Activated CD4-positive, alpha-beta T cell treated with anti-CD3 and anti-CD28 coated beads, Interleukin-2, Interleukin-6, amounts not matched to agents 100 ng/mL and 50 ng/mL, durations not matched to agents 16 hours and 8 hours (primary cell): ENCODE measurements at places on chromosomes 6 and 20.

GRCh38 chr6:21873562-21873961 is 280.0 kb downstream of the SOX4 start:
- no peak for DNase-seq

GRCh38 chr20:9228774-9229450 is 160.0 kb downstream of the PLCB4 start:
- DNase-seq = no peak

DNA sequence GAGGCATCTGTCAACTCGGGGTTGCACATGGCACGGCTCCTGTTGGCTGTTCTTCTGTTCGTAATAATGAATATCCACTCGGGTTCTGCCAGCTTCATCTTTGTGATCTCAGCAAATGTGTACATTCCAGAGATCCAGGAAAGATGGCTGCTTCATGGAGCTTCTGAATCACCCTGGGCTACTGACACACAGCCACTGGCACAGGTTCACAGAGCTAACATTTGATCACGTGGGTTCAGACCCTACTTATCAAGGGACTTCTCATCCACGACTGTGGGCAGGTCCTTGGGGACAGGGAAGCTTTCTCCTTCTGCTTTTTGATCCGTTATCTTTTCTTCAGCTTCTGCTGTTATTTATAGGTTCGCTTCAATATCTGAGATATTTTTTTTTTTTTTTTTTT is 18.1 kb downstream of the PPP1R3G start:
- no peak for DNase-seq

DNA sequence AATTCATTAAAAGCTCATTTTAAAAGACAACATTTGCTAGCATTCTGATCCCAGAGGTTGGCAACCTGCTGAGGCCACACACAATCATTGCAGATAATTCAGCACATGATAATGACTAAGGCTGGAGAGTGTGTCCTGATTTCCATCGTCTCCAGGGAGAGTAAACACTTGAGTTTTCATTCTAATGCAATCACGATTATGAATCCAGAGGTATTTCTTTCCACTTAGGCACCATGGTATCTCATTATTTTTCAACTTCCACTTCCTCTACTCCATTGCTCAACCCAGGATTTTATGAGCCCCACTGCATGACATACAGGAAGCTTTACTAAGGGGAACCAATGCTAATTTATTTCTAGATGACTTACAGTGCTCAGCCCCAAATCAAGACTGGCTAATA is 273.8 kb upstream of the AGPAT4 start:
- DNase-seq = no peak

DNA sequence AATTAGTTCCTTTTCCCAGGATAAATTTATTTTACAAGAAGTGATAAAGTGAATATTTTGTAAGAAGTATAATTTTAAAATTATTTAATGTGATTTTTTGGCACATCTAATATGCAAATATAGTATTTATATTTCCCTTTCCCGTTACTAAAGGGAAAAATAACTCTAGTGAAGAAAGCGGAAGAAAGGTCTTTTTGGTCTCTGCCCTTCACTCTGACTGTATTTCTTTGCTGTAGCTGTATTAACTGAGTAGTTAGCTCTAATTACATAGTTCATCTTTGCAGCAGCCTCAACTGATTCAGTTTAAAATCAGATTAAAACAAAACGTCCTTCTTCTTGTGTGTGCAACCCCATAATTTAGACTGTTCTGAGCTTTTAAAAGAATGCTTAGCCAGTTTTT is 57.4 kb upstream of the RNF144B start:
- DNase-seq = no peak

- no peak for DNase-seq
Observed at GRCh38 chr6:139940741-139941729, 566.6 kb upstream of the CITED2 start.

DNA sequence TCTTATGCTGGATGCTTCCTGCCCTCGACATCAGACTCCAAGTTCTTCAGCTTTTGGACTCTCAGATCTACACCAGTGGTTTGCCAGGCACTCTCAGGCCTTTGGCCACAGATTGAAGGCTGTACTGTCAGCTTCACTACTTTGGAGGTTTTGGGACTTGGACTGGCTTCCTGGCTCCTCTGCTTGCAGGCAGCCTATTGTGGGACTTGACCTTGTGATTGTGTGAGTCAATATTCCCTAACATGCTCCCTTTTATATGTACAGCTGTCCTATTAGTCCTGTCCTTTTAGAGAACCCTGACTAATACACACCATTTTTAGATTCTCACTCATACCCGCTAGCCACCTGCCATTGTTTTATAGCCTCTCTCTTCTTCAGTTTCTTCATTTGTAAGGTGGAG is 382.1 kb upstream of the TSHZ2 start:
- DNase-seq = no peak

DNA sequence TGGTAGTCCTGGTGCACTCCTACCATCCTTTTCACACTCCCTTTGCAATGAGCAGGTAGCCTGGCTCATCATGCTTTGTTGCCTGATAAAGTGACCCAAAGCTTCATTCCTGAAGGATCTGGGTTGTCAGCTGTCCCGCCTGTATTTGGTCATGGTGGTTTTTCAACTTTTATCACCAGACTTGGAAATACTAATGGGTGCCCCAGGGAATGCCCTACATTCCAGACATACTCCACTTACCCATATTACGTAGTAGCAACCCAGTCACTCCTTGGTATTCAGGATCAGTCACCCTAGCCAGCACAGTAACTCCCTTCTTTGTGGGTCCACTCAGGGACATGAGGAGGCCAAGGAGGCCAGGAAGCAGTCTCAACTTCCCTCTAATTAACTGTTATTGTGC is 199.2 kb downstream of the MAFB start:
- no peak for DNase-seq

GRCh38 chr6:115896538-115897129 is 164.1 kb downstream of the FRK start:
- DNase-seq = peak; percentile 39

- peak; percentile 37 for DNase-seq
Observed at GRCh38 chr6:6583836-6584235, 4.7 kb upstream of the LY86 start.

DNA sequence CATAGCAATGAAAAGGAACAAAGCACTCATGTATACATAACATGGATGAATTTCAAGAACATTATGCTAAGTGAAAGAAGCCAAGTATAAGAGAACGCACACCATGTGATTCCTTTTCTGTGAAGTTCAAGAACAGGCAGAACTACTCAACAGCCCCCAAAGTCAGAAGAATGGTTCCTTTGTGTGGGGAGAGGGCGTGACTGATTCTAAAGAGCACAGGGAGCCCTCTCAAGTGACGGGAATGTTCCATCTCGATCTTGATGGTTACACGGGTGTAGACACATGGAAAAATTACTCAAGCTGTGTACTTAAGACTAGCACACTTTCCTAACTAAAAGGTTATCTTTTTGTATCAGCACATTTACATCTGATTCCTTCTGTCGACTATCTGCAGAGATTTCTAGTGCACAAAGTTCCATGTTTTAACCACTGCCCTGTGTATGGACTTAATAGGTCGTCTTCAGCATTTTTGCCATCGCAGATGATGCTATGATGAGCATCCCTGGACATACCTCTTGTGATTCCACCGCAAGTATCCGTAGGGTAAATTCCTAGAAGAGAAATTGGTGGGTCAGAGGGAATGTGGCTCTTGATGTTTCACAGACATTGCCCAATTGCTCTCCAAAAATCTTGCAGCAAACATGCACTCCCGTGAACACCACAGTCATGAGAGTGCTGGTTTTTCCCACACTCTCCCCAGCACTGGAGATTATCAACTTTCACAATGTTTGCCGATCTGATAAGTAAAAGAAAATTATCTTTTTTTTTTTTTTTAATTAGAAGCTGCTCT is 279.3 kb downstream of the BMP7 start:
- DNase-seq = no peak

DNA sequence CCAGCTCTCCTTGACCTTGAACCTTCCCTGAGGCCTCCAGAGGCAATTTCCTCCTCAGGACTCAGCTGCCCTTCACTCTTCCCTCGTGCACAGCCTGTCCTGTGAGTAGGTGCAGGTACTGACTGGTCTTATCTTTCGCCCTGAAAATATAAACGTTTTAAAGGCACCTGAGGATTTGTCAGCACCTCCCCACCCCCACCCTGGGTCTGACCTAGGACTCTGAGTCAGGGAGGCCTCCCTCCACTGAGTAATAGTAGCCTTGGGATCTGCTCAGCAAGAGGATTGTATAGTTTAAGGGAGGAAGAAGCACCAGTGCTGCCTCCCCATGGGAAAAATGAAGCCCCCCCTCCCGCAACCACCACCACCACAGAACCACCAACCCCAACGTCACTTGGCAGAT is 54.6 kb downstream of the PPARD start:
- DNase-seq = no peak

GRCh38 chr6:127818149-127818548 is 82.7 kb downstream of the THEMIS start:
- DNase-seq = no peak

DNA sequence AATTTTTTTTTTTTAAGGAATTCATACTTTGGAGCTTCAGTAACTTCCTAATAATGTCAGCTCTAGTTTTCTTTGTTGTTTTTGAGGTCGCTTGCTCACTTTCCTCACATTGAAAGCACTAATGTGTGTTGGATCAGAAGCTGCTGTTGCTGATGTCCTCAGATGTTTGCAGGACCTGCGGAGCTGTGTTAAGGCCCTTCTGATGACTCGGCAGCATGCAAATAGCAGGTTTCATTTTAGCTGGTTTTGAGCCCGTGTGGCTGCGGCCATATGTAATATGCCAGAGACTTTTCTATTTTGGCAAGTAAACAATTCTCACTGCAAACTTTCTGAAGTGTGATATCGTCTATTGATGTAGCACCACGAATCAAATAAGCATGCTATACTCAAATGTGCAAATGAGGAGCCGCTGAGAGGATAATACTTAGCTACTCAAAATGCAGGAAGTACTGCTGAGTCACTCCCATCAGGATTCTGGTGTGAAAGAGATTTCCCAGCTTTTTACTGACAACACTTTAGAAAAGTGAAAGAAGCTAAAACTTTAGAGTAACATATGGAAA is 187.8 kb downstream of the SASH1 start:
- peak; percentile 33 for DNase-seq

DNA sequence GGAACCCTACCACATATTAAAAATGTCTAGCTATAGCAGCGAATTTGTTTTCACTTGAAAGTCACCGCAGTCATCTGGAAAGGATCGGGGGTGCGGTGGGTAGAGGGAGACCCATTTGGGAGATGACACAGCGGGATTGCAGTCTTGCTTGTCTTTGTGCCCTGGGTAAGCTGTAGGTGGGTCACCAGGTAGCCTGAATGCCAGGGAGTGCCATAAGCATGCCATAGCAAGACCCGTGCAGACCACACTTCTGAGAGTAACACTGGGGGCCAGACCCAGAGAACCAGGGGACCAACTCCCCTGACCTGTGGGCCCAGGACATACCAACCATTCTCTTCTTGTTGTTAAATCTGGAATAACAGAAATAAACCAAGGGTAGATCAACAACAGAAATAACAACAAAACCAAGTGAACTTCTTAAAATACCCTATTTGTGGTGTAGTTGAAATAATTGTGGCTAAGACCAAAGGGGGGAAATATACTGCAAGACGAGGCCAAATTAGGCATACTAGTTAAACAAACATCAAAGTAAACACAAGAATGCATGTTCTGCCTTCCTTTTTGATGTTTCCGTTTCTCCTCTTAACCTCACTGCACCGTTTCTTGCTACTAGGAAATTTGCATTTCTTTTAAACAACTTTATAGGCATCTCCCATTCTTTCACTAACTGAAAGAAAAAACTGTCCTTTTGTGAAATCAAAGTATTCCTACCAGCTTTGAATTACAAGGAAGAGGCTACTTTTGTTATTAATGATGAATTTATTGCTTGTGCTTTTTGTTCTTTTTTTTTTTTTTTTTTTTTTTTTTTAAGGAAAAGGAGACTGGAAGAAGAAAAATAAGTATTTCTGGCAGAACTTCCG is 128.2 kb downstream of the SASH1 start:
- DNase-seq = no peak

DNA sequence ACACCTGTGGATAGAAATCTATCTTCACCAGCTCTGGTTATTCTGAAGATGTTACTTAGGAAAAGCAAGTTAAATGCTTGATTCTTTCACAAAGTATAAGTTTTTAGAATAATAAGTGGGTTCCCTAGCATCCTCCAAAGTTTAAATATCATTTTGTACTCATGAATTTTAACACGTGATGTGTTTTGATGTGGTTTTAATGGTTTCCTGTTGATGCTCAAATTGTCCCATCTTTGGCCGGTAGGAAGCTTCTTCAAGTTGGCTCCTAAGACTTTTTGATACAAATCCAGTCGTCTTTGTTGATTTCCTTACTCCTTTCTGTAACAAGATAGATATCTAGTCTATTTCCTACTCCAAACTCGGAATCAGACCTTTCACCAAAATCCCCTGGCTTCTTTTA is 94.5 kb upstream of the STXBP5 start:
- no peak for DNase-seq

GRCh38 chr6:135496800-135497411 is 634 bp downstream of the AHI1 start:
- DNase-seq = no peak

GRCh38 chr20:37256286-37256685 is 5.3 kb downstream of the GHRH start:
- no peak for DNase-seq

GRCh38 chr6:121691126-121691551 is 255.7 kb downstream of the GJA1 start:
- DNase-seq = no peak

DNA sequence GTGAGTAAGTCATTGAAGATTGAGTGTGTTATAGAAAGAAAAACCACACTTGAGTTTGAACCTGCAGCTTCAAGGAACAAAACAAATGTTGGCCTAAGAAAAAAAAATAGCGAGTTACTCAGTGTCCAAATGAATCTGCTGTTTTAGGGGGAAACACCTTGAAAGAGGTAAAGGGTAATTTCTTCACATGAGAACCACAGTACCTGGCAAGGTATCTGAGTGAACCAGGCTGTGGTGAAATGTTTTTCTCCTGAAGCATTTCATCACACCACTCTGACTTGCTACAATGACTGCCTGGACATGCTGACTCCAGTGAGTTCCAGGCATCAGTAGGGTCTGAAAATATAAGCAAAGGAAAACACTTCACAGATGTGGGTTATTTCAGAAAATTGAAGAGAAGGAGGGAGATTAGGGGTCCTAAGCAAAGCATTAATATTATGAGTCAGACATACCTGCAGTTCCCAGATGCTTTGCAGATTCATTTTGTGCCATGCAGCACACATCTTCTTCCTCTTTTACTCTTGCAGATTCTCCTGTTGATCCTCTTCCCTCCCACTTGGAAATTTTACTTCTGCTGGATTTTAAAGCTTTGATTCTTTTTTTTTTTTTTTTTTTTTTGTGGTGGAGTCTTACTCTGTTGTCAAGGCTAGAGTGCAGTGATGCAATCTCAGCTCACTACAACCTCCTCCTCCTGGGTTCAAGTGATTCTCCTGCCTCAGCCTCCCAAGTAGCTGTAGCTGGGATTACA is 206.2 kb upstream of the SGK1 start:
- no peak for DNase-seq

- peak; percentile 9 for DNase-seq
Observed at GRCh38 chr6:16540804-16541752, 220.2 kb downstream of the ATXN1 start.

- DNase-seq = no peak
Observed at GRCh38 chr20:25030649-25031207, 27.2 kb downstream of the ACSS1 start.

- DNase-seq = peak; percentile 67
Observed at GRCh38 chr20:48478370-48478769, 349.4 kb downstream of the PREX1 start.
